ENCODE measurements at places on chromosomes 5 and 9. TPM values are rescaled to one million over a fixed set of nuclear protein-coding genes. Genes with fewer than 3 reads are reported as not detected.

Gene CMBL
- 3.4 TPM for total RNA-seq

Gene C9orf153
- 1.3 TPM for total RNA-seq

Gene PCDHGA1
- total RNA-seq: 9.1 TPM

Gene GAS1
- 17.8 TPM for total RNA-seq

Gene SPATA31D4
- not detected for total RNA-seq

Gene NDUFB6
- total RNA-seq: 21.3 TPM

Gene ANKHD1
- total RNA-seq: 198 TPM

All from parietal lobe (tissue), 2 donors.